CD4-positive, alpha-beta T cell (primary cell): ENCODE measurements at places on chromosomes 11 and 22. TPM values are rescaled to one million over a fixed set of nuclear protein-coding genes. Genes with fewer than 3 reads are reported as not detected.

Gene CLDN25
- total RNA-seq = not detected

Gene PANX1
- 4.8 TPM for total RNA-seq

Gene OR10W1
- total RNA-seq = not detected

Gene WBP2NL
- total RNA-seq = 1.7 TPM

Gene RFPL3
- not detected for total RNA-seq

Gene GAS2
- total RNA-seq = 2.9 TPM

Gene C11orf54
- 6.8 TPM for total RNA-seq

Gene CRYAB
- total RNA-seq = not detected

Gene MMP12
- total RNA-seq = not detected

Gene DCHS1
- total RNA-seq = 9.7 TPM

Gene MS4A6A
- total RNA-seq = 3.3 TPM

Gene MPPED2
- total RNA-seq = 0.96 TPM

Gene PHETA2
- 0.27 TPM for total RNA-seq

- no peak for DNase-seq
Observed at GRCh38 chr11:1292018-1292643, 17.3 kb downstream of the TOLLIP start.

- DNase-seq = no peak
Observed at GRCh38 chr11:112554586-112554985, 293.9 kb upstream of the PLET1 start.

GRCh38 chr11:18203723-18204122, 31.1 kb downstream of the MRGPRX4 start:
- no peak for DNase-seq

GRCh38 chr11:94424011-94424410, 22.8 kb upstream of the GPR83 start:
- no peak for DNase-seq

DNA sequence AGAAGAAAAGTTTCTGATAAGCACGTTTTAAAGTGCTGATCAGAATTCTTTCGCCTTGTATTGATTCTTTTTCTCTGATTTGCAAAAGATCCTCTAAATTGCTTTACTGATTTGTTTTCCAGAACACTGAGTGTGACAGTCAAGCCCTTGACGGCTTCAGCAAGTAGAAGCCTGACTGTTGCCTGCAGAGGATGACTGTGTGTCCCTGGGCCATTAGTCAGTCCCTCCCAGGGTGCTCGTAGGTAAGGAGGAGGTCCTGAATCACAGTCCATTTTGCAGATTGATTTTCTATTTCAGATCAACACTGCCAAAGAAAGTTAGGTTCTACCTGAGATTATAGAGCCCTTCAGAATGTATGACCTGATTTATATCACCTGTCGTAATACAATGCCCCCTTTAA, 38.6 kb upstream of the POGLUT3 start:
- DNase-seq = no peak

DNA sequence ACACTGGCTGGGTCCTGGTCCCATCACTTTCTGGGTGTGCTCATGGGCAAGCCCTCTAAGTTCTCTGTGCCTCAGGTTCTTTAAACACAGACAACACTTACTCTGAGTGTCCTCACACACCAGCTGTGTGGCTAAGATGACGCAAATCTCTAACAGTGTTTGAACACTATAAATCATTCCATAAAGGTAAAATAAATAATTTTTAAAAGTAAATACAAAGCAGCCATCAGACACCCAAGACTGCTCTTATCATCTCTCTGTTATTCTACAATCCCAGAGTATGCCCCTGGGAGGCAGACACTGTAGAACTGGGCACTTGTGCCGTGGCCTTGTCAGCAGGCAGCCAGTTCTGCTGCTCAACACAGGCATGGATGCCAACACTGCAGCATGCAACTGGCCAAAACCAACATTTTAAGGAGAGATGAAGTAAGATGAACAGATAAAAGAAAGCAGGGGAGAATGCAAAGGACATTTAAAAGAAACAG, 56.8 kb downstream of the RPL27A start:
- no peak for DNase-seq

DNA sequence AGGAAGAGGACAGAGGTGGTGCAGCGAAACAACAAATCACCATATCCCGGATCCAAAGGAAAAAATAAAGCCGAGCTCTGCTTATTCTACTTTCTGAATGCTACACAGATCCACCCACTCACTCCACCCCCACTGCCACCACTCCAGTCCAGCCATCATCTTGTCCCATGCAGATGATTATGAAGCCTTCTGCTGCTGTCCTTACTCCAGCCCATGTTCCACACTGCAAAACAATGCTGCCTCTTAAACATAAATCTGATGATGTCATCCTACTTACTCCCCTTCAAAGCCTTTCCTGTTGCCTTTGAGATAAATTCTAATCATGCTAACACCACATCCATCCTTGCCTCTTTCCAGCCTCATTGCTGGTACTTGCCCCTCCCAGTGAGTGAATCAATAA, 6.5 kb upstream of the DRD2 start:
- DNase-seq = no peak

- DNase-seq = no peak
Observed at GRCh38 chr11:106456647-106457046, 379.2 kb downstream of the AASDHPPT start.

DNA sequence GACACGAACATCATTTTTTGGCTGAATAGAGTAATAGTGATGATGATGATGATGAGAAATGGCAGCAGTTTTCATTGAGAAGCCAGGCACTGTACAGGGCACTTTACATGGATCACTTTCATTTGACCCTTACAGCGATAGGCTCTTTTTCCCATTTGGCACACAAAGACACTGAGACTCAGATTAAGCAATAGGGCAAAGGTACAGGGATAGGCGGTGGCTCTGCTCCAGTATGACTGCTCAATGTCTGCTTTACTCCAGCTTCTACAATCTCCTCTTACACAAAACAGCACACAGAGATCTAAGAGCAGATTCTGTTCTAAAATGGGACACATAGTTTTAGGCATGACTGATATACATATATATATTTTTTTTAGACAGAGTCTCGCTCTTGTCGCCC, 40.6 kb downstream of the MPPED2 start:
- no peak for DNase-seq

- DNase-seq = no peak
Observed at GRCh38 chr11:127996825-127997224, 590.5 kb downstream of the ETS1 start.

- DNase-seq = no peak
Observed at GRCh38 chr11:64096835-64097234, 61.1 kb downstream of the FLRT1 start.

GRCh38 chr11:27592098-27592780, 85.7 kb upstream of the LIN7C start:
- no peak for DNase-seq

DNA sequence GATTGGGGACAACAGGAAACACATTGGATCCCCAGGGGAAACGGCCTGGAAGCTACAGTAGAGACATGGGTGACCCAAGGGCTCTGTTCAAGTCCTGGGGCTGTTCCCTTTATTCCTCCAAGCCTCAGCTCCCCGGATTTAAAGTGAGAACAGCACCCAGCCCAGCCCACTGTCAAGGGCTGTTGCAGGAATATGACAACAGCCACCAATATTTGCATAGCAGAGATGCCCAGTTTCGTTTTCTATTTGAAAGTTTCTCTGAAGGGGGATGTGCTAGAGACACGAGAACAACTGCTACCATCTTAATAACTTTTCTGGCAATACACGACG, 81.1 kb upstream of the WNT7B start:
- no peak for DNase-seq

- no peak for DNase-seq
Observed at GRCh38 chr22:22394591-22394990, 114.0 kb downstream of the ZNF280B start.

DNA sequence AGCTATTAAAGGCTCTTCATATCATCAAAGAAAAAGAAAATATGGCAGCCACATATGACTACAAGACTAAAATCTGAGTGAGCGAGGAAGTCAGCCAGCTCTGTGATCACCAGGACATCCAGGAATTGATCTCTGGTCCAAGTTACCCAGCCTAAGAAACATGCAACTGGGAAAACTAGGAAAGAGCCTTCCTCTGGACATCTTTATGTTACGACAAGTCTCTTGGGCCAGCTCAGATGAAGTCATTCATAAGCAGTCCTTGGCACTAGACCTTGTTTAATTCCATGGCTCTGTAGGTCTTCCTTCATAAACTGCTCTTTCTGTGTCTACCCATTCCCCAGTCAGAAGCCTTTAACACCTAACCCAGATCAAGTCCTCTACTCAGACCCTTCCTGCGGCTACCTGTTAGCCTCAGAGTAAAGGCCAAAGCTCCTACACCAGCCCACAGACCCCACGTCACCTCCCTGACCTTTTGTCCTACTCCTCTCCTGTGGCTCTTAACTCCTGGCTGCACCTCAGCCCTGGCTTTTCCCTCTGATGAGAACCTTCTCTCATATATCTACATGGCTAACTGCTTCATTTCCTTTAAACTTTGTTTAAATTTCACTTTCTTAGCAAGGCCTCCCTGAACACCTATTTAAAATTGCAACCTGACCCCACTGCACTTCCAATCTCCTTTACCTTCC, 134.0 kb downstream of the KIF18A start:
- DNase-seq = no peak

DNA sequence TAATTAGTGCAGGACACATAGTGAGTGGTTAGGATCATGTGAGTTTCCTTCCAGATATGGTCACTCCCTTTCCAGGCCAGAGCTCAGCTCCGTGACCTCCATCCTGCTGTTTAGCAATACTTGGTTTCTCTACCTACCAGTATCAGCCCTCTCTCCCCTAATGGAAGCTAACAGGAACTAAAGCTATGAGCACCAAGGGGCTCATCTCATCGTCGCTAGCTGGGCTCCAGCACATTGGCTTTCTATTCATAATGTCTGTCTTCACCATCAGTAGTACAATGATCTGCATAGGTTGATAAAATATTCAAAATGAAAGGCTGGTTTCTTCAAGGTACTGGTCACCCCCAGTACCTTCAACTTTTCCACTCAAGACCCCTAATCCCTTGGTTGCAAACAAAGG, 2.4 kb upstream of the GALNT18 start:
- no peak for DNase-seq

- DNase-seq = no peak
Observed at GRCh38 chr22:45722006-45722405, 50.4 kb downstream of the ATXN10 start.
